CD8-positive, alpha-beta memory T cell (primary cell): ENCODE measurements at places on chromosomes 7 and 10. TPM values are rescaled to one million over a fixed set of nuclear protein-coding genes. Genes with fewer than 3 reads are reported as not detected.

The GLI3 gene
- 0.16 TPM for polyA plus RNA-seq

The SFRP4 gene
- not detected for polyA plus RNA-seq

The PTPRZ1 gene
- not detected for polyA plus RNA-seq

The AMZ1 gene
- polyA plus RNA-seq = 0.08 TPM

The BAIAP2L1 gene
- polyA plus RNA-seq = 0.29 TPM

The PRKAR2B gene
- polyA plus RNA-seq = 0.93 TPM

The LIPN gene
- polyA plus RNA-seq = not detected

The ABCC2 gene
- 0.14 TPM for polyA plus RNA-seq

The WEE2 gene
- polyA plus RNA-seq = not detected

The GIMAP6 gene
- 199 TPM for polyA plus RNA-seq

The PARG gene
- 17.3 TPM for polyA plus RNA-seq

The FKBP9 gene
- polyA plus RNA-seq = not detected

The C10orf105 gene
- 0.23 TPM for polyA plus RNA-seq

The HKDC1 gene
- polyA plus RNA-seq = 3.0 TPM

The STOX1 gene
- not detected for polyA plus RNA-seq

The GHRHR gene
- polyA plus RNA-seq = not detected

The TLX1 gene
- not detected for polyA plus RNA-seq
